ENCODE measurements at places on chromosomes 16 and 17.

- no peak for DNase-seq
Observed at GRCh38 chr17:51230306-51230705, 29.5 kb downstream of the MBTD1 start.

DNA sequence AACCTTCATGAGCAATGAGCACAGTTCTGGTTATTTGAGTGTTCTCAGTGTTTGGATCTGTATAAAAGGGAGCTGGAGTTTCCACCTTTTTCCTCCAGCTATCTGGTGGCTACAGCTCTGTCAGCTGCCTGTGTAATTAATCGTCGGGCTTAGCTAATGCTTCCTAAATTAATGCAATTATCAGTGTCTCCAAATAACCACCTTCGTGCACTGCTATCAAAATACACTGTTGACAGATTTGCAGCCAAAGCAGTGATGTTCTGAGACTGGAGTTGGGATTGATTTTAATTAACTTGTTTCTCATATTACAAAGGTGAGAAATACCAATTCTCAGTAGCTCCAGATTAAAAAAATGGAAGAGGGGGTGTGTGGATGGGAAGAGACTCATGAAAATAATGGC is 325.8 kb downstream of the CBLN1 start:
- no peak for DNase-seq

- no peak for DNase-seq
Observed at GRCh38 chr17:21095735-21096134, 31.0 kb upstream of the DHRS7B start.

DNA sequence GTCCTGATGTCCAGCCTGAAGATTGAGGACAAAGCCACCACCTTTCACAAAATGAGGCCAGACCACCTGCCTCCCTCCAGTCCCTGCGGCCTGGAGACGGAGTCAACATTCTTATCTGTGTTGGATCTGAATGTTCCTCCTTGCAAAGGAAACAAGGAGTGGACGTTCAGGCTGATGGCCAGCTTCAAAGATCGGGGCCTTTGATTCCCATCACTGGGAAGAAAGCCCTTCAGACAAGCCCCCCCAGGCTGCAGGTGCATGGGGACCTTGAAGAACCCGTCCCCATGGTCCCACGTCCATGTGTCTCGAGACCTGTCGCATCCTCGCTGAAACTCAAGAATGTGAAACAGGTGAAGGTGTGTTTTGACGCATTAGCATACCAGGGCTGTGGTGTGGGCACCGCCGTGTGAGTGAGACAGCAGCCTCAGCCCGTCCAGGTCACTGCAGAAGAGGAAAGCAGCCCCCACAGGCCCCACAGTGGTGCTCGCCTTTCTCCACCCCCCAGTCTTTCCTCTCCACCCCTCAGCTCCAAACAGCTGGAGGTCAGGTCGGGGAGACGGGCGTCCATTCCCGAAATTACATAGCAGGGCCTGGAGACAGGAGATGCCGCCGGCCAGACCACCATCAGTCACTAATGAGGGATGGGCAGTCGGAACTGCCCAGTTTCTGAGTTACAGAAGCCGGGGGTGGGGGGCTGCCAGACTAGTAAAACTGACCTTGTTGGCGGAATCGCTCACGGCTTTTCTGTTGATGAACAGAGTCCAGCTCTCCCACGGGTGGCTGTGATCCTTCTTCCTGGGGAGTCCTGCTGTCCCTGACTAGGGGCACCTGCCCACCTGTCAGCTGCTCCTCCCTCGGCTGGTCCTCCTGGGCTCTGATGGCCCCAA is 877 bp upstream of the CSNK1D start:
- no peak for DNase-seq

DNA sequence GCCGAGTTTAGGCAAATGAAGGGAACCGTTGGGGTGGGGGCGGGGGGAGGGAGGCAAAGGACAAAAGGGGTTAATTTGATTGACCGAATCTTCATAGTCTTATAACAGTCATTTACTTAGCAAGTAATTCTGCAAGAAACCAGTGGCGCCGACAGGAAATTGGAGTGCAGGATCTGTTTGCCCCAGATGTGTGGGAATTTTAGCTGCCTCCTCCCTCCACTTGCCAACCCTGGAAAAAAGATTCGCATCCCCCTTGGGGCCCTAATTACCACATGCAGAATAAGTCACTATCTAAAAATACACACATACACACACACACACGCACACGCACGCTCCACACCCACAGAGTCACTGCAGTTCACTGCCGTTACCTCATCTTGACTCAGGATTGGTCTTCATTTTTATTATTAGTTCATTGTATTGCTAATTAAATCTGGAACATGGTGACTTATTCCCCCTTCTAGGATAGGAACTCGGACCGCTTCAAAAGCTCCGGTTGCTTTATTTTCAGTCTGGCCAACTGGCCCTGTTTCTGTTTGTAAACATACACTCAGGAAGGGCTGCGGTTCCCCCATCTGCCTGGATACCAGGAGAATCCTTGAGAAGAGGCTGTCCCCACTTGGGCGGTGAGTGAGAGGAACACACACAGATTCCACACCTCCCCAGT is 241.6 kb upstream of the SALL1 start:
- peak; percentile 89 for DNase-seq

GRCh38 chr16:82681592-82681991 is 54.8 kb downstream of the CDH13 start:
- no peak for DNase-seq

- no peak for DNase-seq
Observed at GRCh38 chr17:42210046-42210445, 15.8 kb upstream of the GHDC start.

GRCh38 chr17:65556014-65556909 is 5.2 kb downstream of the AXIN2 start:
- DNase-seq: peak; percentile 71

DNA sequence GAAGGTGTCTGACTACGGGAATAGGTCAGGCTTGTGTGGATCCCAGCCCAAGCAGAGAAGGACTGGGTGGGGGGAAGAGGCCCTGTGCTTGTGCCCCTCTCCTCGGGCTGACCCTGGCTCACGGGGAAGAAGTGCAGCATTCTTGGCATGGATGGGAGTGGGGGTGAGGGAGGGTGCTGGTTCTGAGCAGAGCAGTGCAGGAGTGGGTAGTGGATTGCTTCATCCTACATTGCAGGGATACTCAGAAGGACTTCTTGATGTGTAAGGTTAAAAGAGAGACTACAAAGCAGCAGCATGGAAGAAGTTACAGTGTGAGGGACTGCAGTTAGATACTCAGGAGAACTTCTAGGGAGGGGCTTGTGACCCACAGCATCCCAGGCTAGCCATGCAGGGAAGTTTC is 2.1 kb downstream of the ARHGAP23 start:
- DNase-seq: peak; percentile 35

GRCh38 chr16:71537643-71538042 is 11.4 kb downstream of the CHST4 start:
- peak; percentile 26 for DNase-seq

GRCh38 chr17:1462164-1463112 is 6.4 kb upstream of the CRK start:
- DNase-seq: no peak

DNA sequence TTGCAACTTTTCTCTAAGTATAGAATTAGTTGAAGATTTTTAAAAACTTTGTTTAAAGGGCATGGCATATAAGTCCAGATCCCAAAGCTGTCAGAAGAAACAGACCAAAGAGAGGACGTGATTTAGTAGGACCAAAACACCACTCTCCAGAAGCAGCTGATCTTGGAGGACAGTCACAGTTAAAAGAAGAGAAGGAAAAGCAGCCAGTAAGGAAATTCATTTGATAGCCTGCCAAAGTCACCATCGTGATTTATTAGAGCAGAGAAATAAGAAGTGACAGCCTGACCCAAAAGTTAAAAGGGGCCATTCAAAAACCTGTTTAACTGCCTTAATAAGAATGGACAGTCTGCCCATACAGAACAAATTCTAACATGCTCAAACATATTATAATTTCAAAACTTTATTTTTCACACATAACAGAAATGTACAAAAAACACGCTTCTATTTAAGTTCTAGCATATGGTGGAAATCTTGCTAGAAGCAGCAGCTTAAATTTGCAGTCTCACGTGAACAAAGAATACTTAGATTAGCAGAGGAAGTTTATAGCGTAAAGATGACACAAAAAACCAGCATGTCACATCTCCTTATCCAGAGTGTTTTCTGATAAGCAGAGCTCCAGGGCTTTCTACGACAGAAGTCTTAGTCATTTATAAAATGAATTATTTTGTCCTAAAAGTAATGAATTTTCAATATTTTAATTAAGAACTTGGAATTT is 37.2 kb downstream of the TXNDC11 start:
- no peak for DNase-seq

DNA sequence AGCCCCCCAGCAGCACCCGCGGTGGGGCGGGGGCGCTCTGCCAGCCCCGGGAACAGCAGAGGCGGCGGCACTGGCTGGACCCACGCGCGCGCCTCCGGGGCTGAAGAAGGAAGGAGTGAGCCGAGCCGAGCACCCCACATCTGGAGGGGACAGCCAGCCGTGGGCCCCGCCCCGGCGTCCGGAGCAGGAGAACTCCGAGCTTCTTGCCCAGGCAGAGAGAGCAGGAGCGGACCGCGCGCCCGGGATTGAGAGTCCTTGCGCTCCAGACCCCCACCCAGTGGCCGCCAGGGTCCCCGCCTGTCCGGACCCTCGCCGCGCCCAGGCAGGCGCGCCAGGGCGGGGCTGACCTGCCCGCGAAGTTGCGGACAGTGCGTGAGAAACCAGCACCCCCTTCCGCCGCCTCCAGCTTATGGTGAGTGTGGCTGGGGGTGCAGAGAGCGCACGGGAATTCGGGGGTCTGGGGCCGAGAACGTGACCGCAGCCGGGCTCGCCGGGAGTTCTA is 921.9 kb upstream of the EEF2KMT start:
- DNase-seq: no peak

DNA sequence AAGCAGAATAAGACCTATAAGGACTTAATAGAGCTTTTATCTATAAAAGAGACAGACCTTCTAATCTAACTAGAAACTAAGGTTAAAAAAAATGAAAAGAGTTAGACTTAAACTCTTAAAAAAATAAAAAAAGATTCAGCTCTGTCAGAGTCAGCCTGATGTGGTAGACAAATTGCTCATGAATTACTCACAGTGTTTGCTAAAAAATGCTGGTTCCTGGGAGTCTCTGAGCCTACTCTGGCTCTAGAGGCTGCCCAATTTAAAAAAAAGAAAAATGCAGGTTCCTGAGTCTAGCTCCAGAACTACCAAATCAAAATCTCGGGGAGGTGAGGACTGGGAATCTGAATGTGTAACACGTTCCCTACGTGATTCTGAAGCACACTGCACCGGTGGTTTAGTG is 18.1 kb downstream of the SOST start:
- peak; percentile 57 for DNase-seq

DNA sequence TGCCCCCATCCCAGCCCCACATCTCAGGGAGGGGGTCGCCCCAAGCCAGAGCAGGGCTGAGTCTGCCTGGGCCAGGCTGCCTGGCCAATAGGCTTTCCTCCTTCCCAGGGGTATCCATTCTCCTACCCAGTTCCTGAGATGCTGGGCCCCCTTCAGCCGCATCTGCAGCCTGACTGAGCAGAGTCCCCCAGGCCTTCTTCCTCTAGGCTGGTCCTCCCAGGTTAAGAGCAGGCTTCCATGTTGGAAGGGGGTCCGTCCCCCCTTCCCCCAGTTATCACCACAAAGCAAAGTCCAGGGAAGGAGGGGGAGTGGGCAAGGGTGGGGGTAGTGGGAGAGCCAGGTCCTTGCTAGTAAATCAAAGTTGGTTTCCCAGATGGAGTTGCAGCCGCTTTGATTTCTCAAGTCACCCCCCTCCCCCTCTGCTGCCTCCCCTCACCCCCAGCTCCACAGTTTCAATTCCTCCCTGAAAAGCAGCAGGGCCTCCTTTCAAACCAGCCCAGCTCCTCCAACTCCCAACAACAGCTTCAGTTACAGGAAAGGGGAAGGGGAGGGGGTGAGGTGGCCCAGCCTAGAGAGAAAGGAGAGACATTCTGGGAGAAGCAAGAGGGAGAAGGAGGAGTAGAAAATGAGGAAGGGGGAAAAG is 9.5 kb upstream of the FZD2 start:
- peak; percentile 89 for DNase-seq

DNA sequence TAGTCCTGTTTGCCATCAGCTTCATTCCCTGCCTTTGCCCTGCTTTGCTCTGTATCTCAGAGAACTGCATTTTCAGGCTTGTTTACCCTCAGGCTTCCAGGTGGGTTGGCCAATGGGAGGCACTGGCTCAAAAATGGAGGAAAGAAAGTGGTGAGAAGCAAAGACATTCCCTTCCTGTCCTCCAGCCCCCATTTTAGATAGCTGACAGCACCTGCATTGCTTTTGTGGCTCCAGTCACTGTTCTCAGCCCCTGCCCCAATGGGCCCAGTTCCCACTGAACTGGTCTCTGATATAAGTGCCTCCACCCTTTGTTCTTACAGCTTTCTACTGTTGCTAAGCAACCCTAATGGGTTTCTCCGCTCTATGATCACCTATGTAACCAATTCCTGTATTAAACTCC is 19.4 kb upstream of the SDK2 start:
- no peak for DNase-seq

GRCh38 chr17:83058266-83058798 is 21.1 kb upstream of the METRNL start:
- no peak for DNase-seq

GRCh38 chr17:18896947-18897346 is 39.0 kb downstream of the PRPSAP2 start:
- no peak for DNase-seq

- DNase-seq: no peak
Observed at GRCh38 chr17:64161380-64162176, 31.6 kb upstream of the ERN1 start.

- DNase-seq: no peak
Observed at GRCh38 chr17:82127315-82127595, 29.2 kb upstream of the FASN start.

DNA sequence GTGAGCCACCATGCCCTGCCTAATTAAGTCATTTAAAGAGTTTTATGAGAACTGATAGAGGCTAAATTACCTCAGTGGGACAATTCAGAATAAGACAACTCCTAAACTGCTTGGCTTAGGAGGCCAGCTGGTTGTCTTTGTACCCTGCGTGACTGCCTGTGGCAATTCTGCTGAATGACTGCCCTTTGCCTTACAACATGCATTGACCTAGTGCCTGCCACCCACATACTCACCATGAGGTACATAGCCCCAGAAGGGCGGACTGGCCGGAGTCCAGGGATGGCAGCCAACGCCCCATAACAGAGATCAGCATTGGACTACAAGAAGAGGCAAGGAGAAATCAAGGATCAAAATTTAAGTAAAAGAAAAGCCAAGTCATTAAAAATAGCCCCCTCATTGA is 7.3 kb downstream of the TAT start:
- no peak for DNase-seq

- peak; percentile 74 for DNase-seq
Observed at GRCh38 chr17:63698886-63699637, 863 bp downstream of the LIMD2 start.

GRCh38 chr17:78723001-78723796 is 58.9 kb downstream of the CYTH1 start:
- DNase-seq: peak; percentile 62
